Effector CD8-positive, alpha-beta T cell (primary cell): ENCODE measurements at places on chromosomes 2 and 18.

- DNase-seq, result no peak
Measured at GRCh38 chr2:207231106-207231865, 65.5 kb upstream of the KLF7 start.

- no peak for DNase-seq
Measured at GRCh38 chr2:149483004-149483605, 104.5 kb downstream of the MMADHC start.

- no peak for DNase-seq
Measured at GRCh38 chr2:219399716-219400478, 12.2 kb upstream of the DNPEP start.

DNA sequence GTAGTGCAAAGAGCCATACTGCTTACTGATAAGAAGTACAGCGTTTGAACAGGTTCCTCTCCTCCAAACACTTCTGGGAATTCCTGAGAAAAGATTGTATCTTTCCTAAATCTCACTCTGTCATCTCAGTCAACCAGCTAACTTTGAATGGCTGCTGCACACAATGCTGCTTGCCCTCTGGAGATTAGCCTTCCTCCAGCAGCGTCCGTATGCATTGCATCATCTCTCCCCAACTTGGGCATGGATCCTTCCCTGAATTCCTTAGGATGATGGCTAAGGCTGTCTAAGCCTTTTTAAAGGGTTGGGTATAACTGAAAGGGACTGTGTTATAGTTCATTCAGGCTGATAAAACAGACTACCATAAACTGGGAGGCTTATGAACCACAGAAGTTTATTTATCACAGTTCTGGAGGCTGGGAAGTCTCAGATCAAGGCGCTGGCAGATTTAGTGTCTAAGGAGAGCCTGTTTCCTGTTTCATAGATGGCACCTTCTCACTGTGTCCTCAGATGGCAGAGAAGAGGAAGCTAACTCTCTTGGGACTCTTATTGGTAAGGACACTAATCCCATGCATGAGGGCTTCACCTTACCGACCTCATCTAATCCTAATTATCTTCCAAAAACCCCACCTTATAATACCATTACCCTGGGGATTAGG lies 105.3 kb downstream of the PAX3 start:
- DNase-seq, result no peak

GRCh38 chr2:11775384-11775783 lies 29.0 kb downstream of the LPIN1 start:
- no peak for DNase-seq

DNA sequence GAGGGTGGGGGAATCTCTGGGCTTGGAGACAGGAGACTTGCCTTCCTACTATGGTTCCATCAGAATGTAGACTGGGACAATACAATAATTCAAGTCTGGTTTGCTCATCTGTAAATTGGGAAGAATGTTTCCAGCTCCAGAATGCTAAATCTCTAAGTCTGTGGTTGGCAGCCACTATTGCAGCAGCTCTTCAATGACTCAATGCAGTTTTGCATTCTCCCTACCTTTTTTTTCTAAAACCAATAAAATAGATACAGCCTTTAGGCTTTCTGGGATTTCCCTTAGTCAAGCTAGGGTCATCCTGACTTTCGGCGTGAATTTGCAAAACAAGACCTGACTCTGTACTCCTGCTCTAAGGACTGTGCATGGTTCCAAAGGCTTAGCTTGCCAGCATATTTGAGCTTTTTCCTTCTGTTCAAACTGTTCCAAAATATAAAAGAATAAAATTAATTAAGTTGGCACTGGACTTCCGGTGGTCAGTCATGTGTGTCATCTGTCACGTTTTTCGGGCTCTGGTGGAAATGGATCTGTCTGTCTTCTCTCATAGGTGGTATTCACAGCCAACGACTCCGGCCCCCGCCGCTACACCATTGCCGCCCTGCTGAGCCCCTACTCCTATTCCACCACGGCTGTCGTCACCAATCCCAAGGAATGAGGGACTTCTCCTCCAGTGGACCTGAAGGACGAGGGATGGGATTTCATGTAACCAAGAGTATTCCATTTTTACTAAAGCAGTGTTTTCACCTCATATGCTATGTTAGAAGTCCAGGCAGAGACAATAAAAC lies 6.5 kb downstream of the TTR start:
- DNase-seq, result no peak

DNA sequence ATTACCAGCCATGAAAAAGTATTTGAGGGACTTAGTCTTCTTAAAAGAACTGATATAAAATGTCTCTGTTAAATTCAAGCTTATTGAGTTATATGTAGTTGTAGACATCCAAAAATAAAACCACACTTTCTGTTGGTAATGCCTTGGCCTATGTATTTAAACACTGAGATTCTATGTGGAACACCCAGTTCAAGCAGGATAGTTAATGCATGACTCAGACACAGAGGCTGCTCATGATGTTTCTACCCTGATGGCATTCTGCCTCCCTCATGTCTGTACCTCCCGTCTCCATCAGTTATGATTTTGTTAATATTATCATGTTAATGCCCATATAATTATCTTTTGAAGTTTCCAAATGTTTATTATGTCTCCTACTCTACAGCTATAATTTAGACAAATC lies 164.5 kb downstream of the XIRP2 start:
- DNase-seq, result no peak

- DNase-seq, result no peak
Measured at GRCh38 chr2:239945751-239946561, 79.2 kb downstream of the NDUFA10 start.

GRCh38 chr2:212078103-212078502 lies 460.5 kb downstream of the ERBB4 start:
- no peak for DNase-seq

DNA sequence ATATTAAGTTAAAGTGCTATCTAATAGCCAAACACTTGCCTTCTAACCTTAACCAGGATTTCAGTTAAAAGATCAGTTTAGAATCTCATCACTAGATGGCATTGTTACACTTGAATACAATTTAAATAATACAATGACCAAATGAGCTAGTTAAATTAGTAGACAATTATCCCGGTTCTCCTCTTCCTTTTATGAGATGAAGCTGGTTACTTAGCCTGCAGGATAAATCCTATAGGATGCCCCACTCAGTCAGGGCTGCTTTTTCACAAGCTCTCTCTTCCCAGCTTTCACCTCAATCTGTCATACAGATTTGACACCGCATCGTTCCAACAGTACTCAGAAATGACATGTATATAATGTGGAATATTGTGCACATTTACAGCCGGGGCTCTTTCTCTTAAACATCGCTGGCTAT lies 678.8 kb downstream of the KCNJ3 start:
- no peak for DNase-seq

- DNase-seq, result no peak
Measured at GRCh38 chr2:231028889-231029288, 8.4 kb upstream of the C2orf72 start.

- DNase-seq, result peak; percentile 7
Measured at GRCh38 chr18:45874491-45875184, 49.2 kb downstream of the SIGLEC15 start.

- DNase-seq, result no peak
Measured at GRCh38 chr18:845152-845819, 33.2 kb upstream of the YES1 start.

DNA sequence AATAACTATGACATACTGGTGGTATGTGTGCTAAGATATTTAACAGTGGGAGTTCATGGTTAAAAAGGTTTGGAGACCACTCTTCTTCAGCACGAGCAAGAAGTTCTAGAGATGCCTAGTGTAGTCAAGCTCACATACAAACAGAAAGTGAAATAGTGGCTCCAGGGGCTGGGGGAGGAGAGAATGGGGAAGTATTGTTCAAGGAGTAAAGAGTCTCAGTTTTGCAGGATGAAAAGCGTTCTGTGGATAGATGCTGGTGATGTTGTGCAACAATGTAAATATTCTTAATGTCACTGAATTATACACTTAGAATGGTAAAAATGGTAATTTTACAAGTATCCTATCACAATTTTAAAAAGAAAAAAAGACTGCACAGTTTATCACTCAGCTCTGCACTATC lies 29.0 kb upstream of the EPAS1 start:
- no peak for DNase-seq

DNA sequence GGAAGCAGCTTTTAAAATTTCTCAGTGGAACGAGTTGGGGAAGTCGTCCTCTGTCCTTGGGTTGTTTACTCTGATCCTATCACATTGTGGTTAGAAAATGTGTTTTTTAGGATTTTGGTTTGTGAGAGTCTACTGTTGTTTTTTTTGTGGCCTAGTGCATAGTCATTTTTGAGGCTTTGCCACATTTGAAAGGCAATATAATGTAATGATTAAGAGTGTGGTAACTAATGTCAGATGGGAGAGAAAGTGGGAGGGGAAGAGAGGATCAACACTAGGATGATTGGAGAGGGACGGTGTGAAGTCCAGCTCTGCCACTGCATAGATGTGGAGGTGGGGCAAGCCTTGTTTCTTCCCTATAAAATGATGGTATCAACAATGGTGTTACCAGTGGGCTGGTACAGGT lies 8.5 kb downstream of the SP140L start:
- DNase-seq, result no peak

DNA sequence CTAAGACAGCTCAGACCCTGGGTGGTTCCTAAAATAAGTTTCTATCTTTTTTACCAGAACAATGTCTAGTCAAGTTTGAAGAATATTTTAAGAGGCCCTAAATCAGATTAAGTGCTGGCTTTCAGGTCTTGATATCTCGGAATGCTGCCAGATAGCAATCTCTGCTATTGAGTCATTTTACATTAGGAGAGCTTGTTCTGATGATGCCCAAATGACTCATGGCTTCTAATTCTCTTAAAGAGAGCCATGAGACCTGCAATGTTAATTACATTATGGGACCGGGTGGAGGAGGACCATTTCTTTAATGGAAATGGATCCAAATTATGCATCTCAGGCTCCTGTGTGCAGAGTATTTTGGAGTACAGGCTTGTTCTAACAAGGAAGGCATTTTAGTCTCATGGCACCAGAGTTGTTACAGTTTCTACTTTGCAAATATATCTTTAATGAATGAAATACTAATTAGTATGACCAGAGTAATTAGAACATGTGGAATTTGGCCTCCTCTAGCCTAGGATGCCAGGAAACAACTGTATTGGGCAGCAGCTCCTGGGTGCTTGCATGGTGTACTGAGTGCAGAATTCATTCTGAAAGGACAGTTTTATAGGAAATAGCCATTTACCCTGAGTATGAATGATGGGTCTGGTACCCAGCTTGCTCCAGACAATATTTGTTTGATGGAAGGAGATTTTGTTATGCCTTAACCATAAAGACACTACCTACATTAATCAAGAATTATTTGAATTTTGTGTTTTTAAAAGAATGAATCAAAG lies 94.0 kb upstream of the SULT1C3 start:
- DNase-seq, result no peak

- no peak for DNase-seq
Measured at GRCh38 chr2:103959174-103960128, 894.5 kb upstream of the POU3F3 start.

GRCh38 chr2:86352137-86352726 lies 14.8 kb upstream of the REEP1 start:
- DNase-seq, result no peak

- DNase-seq, result no peak
Measured at GRCh38 chr2:203407496-203407895, 79.3 kb downstream of the ABI2 start.

- DNase-seq, result no peak
Measured at GRCh38 chr2:60450488-60450887, 103.0 kb downstream of the BCL11A start.

DNA sequence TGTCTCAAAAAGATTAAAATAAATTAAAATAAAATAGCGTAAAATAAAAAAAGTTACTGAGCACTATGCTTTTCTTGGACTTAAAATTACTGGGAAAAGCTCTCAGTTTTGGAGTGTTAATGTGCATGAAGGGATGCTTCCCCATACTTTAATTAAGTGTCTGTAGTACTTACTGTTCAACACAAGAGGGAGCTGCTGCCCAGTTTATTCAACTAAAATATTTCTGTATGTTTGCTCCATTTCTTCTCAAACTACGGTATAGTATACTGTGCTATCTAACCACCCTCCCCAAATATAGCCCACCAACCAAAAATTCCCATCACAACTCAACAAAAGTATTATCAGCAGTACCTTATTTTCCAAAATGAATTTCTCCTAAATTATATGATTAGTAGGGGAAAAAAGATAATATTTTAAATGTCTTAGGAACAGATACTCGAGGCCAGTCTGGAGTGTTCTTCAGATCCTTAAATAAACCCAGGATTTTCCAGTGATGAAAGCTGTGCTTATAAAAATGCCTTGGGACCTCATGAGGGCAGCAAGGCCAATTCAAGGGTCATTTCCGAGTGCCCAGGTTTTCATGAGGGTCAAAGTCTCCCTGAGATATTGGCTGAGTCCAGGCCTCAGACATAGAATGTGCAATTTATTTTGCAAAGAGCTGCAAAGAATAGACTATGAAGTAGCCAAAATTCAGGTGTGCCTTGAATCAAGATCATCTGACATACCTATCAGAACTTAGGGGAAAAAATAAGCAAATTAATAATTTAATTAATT lies 64.1 kb downstream of the CHRNA1 start:
- no peak for DNase-seq

- no peak for DNase-seq
Measured at GRCh38 chr2:147149575-147150240, 695.1 kb upstream of the ACVR2A start.

GRCh38 chr18:24490539-24490938 lies 30.1 kb downstream of the HRH4 start:
- DNase-seq, result no peak

DNA sequence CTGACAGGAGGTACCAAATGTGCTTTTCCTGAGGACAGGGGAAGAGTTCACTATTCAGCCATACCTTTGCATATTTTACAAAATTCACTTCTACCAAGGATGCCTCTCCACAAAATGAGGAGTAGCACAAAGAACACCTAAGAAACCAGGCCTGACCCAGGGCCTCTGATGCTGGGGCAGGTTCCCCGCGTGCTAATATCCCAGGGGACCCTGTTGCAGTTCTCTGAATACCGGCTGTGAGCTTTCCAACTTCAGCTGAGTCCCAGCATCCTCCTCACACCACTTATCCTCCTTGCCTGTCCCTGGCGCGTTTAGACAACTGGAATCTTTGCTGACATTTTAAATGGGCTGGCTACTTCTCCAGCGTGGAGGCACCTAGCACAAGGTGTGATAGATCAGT lies 142.3 kb downstream of the BCL2 start:
- no peak for DNase-seq

GRCh38 chr18:23897291-23897690 lies 117.3 kb upstream of the TTC39C start:
- DNase-seq, result no peak

- no peak for DNase-seq
Measured at GRCh38 chr2:105387225-105387624, 11.6 kb downstream of the FHL2 start.

DNA sequence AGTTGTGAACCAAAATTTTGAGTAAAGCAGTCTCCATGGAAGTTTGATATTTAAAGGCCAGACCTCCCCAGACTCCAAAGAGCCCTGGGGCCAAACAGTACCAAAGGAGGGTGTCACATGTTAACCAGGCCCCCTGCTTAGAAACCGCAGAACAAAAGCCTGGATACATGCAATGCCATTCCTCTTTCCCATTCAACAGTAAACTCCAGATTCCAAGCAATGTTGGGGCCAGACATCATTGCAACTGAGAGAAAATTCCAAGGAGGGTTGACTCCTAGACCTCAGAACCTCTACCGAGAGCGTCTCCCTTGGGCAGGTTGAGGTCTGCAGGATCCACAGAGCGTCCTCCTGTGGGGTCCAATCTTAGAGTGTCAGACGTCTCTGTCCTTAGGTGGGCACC lies 404.4 kb upstream of the SYT4 start:
- no peak for DNase-seq

- no peak for DNase-seq
Measured at GRCh38 chr18:49185623-49186022, 234.9 kb upstream of the SMAD7 start.

- no peak for DNase-seq
Measured at GRCh38 chr2:18465979-18466378, 94.5 kb downstream of the RDH14 start.
